ENCODE measurements at places on chromosomes 11 and 22. TPM values are rescaled to one million over a fixed set of nuclear protein-coding genes. Genes with fewer than 3 reads are reported as not detected.
A peak's percentile ranks its signal among the peaks of the same experiment; 100 is the strongest.

DNA sequence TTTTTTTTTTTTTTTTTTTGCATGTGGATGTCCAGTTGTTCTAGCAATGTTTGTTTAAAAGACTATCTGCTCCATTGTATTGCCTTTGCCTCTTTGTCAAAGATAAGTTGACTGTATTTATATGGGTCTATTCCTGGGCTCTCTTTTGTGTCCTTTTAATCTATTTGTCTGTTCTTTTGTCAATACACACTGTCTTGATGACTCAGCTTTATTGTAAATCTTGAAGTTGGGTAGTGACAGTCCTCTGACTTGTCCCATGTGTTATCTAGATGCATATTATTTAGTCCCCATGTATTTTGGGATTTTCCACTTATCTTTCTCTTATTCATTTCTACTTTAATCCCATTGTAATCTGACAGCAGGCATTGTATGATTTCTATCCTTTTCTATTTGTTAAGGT lies 3.3 kb downstream of the CCDC81 start:
- DNase-seq: no peak

DNA sequence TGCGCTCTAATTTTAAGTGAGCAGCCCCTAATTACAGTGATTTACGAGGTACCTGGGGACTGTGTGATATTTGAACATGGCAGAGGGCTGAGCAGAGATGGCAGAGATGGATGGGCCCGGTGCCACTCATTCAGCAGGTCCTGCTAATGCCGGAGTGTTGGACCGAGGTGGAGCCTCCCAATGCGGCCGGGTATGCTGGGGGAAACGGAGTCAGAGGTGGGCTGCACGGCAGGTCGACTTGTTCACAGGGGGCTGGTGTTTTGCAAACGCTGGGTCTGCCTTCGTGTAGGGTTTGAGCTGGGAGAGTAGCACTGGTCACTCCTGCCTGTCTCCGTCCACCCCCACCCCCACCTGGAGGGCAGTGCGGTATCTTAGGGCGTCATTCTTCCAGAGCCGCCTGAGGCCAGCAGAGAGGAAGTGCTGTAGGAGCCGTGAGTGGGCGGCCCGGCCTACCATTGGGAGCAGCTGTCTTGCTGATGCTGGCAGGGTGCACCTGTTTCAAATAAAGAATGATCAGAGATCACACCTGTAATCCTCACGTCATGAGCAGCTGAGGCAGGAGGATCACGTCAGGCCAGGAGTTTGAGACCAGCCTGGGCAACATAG lies 122.6 kb downstream of the IGLL1 start:
- DNase-seq: peak; percentile 7

The SLC25A18 gene
- total RNA-seq: 1.2 TPM

DNA sequence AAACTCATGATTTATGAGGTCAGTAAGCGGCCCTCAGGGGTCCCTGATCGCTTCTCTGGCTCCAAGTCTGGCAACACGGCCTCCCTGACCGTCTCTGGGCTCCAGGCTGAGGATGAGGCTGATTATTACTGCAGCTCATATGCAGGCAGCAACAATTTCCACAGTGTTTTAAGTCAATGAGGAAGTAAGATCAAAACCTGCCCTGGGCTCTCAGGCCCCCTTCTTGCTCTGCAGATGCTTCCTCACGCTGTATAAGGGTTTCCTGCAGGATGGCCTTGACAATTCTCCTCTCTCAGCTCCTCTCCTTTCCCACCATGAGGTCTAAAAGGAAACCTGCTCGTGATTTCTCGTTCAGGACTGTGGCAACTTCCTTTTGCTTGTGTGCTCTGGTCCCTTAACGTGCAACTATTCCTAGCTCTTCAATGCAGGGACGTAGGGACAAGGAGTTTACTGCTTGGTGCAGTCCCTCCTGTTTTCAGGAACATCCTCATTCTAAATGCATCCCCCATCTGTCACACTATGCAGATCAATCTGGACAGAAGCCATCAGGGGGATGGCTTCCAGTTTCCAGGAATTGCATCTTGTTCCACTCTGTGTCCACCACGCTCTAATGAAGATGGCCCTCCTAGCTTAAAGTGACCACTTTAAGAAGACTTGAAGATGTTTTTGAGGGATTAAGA lies 64.3 kb upstream of the IGLL5 start:
- no peak for DNase-seq

- no peak for DNase-seq
These were observed 435.3 kb downstream of the SOX6 start for GRCh38 chr11:15920856-15921629.

Measured in myocyte (in vitro differentiated cells).